ENCODE measurements at places on chromosomes 16 and 17.

GRCh38 chr16:77696149-77696548 is 26.2 kb upstream of the NUDT7 start:
- no peak for DNase-seq

GRCh38 chr16:79823639-79824038 is 223.1 kb upstream of the MAF start:
- no peak for DNase-seq

DNA sequence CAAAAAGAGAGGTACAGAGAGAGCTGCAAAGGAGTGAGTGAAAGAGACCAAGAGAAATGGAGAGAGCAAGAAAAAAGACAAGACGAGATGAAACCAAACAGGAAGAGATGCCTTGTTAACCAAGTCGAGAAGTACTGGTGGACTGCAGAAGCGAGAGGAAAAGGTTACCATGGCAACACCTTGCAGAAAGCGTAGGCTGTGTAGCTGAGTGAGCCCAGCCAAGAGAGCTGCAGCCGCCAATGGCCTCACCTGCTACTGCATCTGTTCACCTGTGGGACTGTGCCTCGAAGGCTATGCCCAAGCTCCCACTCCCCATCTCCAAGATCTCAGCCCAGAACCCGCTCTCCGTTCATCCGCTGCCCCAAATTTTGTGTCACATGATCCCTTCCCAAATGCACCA is 161.3 kb downstream of the SLC39A11 start:
- DNase-seq: no peak

DNA sequence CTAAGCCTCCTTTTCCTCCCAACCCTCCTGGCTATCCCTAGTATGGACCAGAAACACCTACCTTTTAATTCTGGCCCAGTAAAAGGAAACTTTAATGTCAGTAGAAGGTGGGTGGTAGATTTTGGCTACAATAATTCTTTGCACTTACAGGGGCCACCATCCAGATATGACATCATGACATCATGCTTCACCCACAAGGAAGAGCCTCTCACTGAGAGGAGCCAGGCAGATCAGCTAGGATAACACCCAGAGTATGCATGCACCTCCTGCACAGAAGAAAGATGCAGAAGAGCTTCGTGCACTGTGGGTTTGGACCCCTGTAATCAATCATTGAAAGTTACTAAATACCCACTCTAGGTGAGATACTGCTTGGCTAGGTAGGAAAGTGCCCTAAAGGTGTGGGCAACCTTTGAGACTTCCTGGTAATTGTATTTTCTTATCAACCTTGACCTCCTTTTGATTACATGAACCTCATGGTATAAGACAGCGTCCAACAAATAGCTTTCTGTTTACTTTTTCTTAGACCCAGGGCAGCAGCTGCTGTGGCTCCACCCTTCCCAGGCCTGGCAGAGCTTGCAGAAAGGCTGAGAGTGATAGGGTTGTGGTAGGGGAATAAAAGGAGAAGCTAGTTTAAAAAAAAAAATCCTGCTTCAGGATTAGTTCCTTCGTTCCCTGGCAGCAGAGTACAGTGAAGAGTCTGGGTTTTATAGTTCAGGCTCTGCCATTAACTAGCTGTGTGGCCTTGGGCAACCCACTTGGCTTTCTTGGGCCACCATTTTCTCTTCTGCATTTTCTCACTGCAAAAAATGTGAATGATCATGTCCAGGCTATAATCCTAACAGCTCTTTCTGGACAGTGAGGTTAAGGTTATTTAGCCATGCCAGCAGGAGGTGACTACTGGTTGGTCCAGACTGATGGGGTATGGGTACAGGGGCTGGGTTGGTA is 6.2 kb downstream of the MAP3K14 start:
- no peak for DNase-seq

DNA sequence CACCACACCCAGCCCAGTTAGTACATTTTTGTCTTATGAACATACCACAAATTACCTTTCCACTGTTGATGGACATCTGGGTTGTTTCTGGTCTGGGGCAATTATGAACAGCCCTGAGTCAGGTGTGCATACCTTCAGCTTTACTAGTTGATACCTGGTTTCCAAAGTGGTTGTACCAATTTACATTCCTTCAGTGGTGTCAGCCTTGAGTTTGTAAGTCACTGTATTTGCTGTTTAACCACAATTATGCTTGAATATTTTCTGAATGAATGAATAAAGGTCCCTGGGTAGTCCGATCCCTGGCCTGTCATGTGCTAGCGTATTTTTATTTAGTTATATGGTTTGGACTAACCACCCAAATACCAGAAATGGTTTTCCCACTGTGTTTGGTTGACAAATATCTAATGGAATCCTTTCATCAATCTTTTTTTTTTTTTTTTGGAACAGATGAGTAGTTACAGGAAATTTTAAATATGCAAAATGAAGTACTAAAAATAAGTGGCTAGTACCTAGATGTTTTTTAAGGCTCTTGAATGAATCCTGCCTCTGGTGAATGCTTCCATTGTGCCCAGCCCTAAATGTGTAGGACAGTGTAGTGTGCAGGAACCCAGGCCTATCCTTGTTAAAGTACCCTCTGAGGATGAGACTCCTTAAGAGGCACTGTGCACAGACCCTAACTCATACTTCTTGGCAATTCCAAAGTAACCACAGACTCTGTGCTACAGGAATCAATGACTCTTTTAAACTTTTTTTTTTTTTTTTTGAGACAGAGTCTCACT is 3.7 kb downstream of the DUSP14 start:
- DNase-seq: no peak

GRCh38 chr16:50099957-50100648 is 34.3 kb downstream of the HEATR3 start:
- no peak for DNase-seq

DNA sequence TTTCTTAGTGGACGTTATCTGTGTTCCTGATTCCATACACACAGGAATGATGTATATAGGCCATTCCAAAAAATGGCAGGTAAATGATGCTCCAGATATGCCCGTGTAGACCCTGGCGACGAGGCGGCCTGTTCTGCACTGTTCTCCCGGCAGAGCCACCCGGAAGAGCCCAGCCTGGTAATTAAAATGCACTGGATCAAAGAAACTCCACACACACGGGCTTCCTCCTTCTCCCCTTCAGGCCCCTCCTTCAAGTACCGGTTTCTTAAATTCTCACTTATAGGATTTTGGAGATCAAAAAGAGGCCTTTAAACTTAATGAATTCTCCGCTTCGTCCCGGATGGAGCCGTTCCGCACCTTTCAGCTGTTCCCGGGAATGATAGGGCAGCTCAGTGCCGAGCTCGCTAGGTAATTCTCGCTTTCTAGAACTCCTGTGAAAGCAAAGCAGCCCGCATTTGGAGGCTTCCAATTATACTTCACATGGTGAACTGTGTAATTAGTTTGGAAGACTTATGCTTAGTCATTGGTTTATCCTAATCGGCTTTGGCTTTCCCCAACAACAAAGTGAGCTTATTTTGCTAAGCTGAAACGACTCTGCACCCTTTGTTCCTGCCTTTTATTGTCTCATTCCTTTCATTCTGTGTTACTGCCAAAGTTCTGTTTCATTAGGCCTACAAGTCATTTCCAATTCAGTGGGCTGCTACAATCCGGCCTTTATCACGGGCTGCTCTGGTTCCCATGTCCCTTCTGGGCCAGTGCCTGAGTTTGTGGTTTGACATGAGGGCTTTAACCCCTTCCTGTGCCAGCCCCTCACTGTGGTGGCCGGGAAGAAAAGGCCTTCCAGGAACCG is 150.0 kb downstream of the MSI2 start:
- DNase-seq: no peak

DNA sequence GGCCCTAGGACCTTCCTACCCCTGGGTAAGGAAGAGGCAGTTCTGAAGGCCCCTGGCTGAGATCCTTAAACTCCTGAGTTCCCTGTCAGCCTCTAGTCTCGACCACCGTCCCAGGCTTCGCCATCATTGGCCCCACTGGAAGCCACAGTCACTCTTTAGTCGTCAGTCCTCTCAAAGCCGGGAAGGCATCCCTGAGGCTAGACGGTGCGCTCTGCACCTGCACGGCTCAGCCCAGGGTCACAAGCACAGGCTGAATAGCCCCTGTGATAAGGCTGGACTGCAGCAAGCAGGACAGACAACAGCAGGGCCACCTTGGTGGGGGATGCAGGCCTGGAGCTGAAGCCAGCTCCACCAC is 3.3 kb upstream of the HEXIM1 start:
- no peak for DNase-seq

- no peak for DNase-seq
These were observed 180.2 kb upstream of the CACNG5 start for GRCh38 chr17:66654764-66655163.

DNA sequence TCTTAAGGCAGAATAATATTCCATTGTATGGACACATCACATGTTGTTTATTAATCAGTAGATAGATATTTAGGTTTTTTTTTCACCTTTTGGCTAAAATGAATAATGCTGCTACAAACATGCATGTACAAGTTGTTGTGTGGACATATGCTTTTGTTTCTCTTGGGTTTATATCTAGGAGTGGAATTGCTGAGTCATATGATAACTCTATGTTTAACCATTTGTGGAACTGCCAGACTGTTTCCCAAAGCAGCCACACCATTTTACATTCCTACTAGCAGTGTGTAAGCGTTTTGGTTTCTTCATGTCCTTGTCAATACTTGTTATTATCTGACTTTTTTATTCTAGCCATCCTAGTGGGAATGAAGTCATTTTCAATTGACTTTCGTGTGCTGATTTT is 21.3 kb downstream of the CYLD start:
- no peak for DNase-seq

Data from GOT3 (cell line).